HuH-7.5 (cell line): ENCODE measurements at places on chromosomes 4 and X.

- no peak for DNase-seq
These were observed 61.9 kb upstream of the NFKB1 start for GRCh38 chr4:102439236-102439614.

DNA sequence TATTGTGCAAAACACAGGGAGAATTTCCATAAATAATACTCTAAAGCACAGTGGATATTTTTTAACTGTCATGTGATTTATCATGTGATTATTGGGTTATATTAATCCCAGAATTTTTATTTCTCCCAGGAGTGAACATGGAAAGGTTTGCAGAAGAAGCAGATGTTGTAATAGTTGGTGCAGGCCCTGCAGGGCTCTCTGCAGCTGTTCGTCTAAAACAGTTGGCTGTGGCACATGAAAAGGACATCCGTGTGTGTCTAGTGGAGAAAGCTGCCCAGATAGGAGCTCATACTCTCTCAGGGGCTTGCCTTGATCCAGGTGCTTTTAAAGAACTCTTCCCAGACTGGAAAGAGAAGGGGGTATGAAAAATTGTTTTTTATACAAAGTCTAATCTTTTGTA is 10.0 kb downstream of the ETFDH start:
- DNase-seq, result no peak

DNA sequence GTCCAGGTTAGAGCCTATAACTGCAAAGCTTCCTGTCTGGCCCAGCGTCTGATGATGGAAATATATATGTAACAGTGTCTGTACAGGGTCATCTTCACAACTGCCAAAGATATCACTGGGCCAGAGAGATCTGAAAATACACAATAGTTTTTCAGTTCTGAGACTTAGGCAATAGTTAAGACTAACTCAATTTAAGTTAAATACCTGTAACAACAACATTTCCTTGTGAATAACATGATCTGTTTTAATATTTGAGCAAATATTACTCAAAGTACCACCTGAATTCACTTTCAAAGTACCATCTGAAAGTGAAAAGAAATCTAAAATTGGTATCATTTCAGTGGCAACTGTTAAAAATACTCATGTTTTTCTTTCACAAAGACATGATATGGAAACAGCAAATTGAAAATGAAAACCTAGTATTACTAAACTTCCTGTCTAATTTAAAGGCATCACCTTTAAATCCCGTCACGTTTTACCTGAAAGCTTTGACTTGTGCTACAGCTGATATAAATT is 9.6 kb downstream of the ZAR1 start:
- no peak for DNase-seq

- no peak for DNase-seq
These were observed 70.9 kb downstream of the NDST4 start for GRCh38 chr4:115042496-115042895.

DNA sequence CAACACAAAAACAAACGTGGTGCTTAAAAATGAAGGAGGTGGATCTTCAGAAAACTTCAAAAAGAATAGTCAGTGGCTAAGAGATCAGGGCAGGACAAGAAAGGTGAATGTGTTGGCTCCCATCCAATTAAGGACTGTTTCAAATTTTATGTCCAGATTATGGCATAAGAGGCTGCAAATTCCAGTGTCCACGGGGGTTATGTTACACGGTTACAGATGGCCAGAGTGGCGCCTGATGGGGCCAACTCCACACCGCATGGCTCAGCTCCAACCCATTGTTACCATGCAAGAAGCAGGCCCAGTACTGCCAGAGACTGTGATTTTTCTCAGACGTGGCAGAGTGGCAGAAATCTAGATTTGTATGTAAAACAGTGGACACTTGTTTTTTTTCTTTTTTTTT is 168.4 kb upstream of the TENM3 start:
- no peak for DNase-seq

GRCh38 chr4:100118181-100118580 is 72.1 kb downstream of the DDIT4L start:
- DNase-seq, result no peak

DNA sequence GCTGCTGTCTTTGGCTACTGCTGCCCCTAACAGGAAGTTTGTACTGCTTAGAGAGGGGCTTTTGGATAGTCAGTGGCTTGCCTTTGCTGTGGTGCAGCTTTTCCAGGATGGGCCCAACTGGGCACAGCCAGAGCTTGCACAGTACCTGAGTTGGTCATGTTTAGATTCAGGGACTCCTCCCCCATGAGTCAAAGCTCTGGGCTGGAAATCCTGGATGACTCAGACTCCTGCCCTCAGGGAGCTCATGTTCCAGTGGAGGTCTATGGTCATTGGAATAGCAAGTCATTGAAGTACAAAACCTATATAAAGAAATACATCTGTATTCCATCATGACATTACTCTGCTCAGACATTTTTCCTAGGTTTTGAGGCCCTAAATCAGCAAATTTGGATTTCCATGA is 66.7 kb upstream of the PJA1 start:
- DNase-seq, result no peak
